CD4-positive, alpha-beta T cell treated with Interleukin-12 subunit alpha and Interleukin-12 subunit beta, for 1 hour (primary cell): ENCODE measurements at places on chromosomes 7 and 10.

DNA sequence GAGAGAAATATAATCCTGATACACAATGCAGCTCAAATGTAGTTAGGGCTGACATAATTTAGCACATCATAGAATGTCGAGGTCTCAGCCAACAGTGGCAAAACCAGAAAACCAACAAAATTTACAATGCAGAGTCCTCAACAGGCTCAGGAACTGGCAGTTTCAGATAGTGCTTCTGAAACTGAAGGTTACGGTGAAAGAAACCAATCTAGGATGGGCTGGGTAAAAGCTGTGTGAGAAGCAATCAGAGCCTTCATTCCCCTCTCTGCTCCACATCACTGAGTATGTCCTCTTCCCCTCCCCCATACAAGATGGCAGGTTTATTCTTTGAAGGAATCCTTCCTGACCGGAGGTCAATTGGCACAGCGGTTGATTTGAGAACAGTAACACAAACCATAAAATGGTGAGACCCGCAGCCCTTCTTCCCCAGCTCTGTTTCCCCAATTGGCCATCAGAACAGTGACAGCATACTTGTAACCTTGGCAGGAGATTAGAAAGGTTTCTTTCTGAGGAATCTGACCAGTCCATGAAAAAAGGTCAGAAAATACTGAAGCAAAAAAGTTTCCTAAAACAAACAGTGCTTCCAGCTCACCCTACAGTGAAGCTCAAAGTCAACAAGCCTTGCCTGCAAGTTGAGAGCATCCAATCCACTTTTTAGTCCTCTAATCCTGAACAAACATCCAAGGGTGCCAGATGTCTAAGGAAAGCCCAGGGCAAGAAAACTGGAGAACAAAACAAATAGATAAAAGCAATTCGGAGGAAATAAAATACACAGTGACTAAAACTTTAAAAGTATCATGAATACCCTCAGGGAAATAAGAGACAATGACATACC lies 53.9 kb upstream of the IL6 start:
- DNase-seq, result no peak

- no peak for DNase-seq
Measured at GRCh38 chr7:112422842-112423496, 27.3 kb upstream of the IFRD1 start.

GRCh38 chr10:73647211-73647874 lies 6.1 kb upstream of the MYOZ1 start:
- peak; percentile 2 for DNase-seq

GRCh38 chr7:1607696-1608095 lies 37.9 kb upstream of the PSMG3 start:
- DNase-seq, result no peak

DNA sequence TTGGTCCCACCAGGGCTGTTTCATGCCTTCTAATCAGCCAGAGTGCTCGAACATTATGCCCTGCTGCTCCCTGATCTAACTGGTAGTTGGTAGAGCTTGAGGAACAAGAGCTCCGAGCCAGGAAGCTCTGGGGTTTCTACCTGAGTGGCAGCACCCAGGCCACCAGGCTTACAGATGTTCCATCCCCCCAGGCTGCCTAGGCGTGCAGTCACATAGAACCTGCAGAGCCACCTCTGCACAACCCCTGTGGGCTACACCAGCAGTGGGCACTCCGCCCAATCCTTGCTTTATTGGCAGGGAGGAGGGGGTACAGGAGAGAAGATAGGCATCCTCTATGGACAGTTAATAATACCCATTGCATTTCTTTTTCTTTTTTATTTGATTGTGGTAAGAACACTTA lies 21.8 kb downstream of the MAP3K8 start:
- no peak for DNase-seq

- DNase-seq, result no peak
Measured at GRCh38 chr7:48040944-48041652, 5.8 kb downstream of the C7orf57 start.

- DNase-seq, result no peak
Measured at GRCh38 chr7:147777309-147777708, 813.3 kb upstream of the C7orf33 start.
